ENCODE measurements at places on chromosomes 2 and 18.
A peak's percentile ranks its signal among the peaks of the same experiment; 100 is the strongest.

- no peak for DNase-seq
These were observed 43.9 kb upstream of the PLB1 start for GRCh38 chr2:28451793-28452533.

- no peak for DNase-seq
These were observed 35.5 kb upstream of the GNAL start for GRCh38 chr18:11653521-11653920.

DNA sequence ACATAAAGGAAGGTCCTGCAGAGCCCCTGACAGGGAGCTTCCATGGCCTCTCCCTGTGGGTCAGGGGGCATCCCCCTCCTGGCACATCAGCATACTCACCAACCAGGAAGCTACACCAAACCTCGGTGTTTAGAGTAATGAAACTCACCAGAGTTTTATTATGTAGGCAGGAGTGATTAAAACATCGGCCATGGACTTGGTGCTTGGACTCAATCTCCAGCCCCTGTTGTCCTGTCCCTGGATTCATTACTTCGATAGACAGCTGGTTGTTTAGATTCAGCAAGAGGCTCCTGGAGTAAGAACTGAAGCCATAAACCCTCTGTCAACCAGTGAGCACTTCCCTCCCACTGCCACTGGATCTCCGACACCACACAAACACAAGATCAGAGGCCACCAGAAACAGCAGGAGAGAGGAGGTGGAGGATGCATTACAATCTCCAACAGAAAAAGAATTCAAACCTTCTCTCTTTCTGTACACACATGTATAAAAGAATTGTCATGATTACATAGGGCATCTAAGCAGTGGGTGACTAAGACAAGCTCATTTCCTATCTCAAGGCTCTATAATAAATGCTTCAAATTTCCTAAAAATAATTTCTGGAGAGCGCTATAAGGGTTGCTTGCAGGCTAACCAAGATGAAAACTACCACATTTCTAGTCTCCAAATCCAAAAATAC is 27.2 kb downstream of the TBC1D8 start:
- no peak for DNase-seq

DNA sequence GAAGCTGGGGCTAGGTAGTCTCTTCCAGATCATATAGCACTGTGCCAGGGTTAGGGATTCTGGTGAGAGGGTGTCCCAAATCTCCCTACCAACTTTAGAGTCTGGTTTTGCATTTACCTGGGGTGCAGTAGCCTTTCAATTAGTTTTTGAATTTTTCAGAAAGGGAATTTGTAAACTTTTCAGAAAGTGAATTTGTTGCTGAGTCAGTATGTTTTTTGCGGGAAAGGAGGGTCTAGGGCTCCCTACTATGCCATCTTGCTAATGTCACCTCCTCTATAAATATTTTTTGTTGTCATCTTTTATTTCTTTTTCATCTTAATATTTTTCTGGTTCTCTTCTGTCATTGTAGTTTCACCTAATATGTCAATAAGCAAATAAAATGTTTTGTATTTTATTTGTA is 95.8 kb upstream of the FAM98A start:
- DNase-seq: no peak

GRCh38 chr2:27914041-27914804 is 23.7 kb downstream of the BABAM2 start:
- DNase-seq: no peak

GRCh38 chr2:199659207-199659606 is 191.8 kb downstream of the FTCDNL1 start:
- DNase-seq: no peak

DNA sequence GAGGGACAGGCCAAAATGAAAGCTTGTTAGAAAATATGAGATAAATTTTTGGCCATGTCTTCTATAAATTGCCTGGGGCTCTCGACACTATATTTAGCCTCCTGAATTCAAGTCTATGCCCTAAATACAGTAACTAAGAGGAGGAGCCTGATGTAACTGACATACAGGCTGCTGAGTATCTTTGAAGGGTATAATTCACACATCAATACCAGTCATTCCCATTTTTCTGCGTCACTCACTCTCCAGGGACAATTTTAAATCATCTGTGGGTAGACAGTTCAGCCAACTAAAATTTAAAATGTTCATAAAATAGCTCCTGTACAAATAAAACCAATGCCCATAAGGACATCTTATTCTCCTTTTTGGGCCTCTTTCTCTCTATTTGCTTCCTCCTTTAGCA is 105.9 kb downstream of the AP1S3 start:
- DNase-seq: no peak

GRCh38 chr2:113406114-113406513 is 31.4 kb upstream of the ZNG1B start:
- no peak for DNase-seq

- DNase-seq: no peak
These were observed 1.5 kb downstream of the NFE2L2 start for GRCh38 chr2:177262958-177263450.

GRCh38 chr2:20526160-20526559 is 79.3 kb downstream of the RHOB start:
- DNase-seq: no peak

- DNase-seq: no peak
These were observed 123.8 kb downstream of the HRH4 start for GRCh38 chr18:24584205-24584604.

DNA sequence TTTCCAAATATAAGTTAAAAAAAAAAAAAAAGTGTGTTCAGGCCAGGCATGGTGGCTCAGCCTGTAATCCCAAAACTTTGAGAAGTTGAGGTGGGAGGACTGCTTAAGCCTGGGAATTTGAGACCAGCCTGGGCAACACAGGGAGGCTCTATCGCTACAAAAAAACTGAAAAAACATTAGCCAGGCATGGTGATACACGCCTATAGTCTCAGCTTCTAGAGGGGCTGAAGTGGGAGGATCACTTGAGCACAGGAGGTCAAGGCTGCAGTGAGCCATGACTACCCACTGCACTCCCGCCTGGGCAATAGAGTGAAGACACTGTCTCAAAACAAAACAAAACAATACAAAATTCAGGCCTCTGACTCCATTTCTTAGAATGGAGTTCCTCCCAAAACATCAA is 9.2 kb downstream of the USP37 start:
- DNase-seq: no peak

DNA sequence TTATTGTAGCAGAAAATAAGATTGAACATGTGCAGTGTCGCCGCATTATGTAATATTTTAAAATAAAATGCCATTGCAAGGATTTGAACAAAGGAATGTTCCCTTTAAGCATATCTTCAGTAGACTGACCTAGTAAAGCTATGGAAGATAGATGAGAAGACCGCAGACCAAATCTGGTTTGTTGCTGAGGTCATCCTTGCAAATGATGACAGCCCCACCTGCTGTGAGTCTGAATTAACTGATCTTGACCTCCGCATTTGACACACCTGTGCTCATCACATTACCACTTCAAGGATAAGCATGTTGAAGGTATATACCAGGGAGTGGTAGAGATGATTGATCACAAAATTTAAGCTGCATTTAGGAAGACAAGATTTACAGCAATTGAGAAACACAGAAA is 96.2 kb downstream of the NYAP2 start:
- DNase-seq: no peak

- DNase-seq: no peak
These were observed 69.5 kb downstream of the ANTXR1 start for GRCh38 chr2:69082430-69082997.

DNA sequence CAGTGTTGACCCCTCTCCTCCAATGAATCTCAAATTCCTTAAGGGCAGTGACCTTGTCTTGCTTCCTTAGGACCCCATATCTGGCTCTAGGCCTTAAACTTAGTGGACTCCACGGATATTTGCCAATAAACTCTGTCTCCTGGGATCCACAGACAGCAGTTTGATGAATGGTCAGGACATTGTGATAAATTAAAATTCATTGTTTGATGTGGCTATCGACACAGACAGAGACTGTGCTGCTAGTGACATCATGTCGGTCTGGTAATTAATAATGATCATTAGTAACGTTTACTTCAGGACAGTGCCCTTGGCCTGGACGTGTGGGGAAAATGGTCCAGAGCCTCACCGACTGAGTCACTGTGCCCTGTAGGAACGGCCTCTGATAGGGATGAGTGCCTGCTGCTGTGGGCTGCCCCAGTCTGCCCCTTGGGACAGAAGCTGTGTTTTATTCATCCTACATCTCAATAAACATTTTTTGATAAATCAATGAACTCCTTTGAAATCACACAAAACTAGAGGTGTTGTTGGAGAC is 5.2 kb upstream of the SLC35F6 start:
- DNase-seq: no peak

DNA sequence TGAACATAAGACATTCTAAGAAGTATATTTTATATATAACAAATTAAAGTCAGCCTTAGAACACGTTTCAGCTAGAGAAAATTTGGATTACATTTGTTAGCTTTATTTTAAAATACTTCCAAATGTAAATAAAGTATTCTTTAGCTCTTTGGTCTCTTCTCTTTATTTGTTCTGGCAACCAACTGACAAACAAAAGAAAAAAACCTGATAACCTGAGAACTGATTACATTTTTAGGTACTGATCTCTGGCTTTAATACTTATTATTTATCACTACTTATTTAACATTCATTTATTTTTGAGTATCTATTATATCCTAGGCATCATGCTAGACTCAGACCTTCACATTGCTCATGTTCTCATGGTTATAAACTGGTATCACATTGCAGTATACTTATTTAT is 18.5 kb downstream of the CCDC138 start:
- no peak for DNase-seq

DNA sequence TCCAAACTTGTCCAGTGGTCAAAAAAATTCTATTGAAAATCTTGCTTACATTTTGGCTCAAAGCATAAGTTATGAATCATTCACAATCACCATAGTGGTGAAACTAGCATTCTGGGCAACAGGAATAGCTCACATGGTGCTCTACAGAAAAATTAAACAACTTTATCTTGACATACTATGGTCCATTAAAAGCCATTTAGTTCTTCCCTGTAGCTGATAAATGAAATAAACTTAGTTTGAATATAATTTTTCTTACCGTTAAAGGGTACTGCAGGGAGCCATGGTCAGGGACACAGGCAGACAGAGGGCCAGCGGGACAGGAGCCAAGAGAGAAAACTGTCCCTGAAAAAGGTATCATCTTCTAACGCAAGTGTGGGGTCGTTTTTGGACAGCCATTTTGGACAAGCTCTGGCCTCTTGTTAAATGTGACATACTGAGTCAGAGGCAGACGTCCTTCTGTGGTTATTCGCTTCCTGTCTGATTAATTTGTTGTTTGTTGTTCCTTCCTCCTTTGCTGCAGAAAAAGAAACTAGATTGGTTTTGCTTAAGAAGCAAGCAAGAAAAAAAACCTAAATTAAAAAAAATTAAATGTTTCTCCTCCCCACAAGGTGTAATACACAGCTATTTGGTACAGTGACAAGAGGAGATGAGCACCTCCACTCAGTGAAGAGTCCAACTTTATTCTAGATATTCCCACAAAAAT is at the start of gene WIPF1:
WIPF1 (minus strand) TSS at position 460 of the 703 bp plus-strand sequence. CDS start 12,231 bp downstream, outside the sequence.
- peak; percentile 83 for DNase-seq

DNA sequence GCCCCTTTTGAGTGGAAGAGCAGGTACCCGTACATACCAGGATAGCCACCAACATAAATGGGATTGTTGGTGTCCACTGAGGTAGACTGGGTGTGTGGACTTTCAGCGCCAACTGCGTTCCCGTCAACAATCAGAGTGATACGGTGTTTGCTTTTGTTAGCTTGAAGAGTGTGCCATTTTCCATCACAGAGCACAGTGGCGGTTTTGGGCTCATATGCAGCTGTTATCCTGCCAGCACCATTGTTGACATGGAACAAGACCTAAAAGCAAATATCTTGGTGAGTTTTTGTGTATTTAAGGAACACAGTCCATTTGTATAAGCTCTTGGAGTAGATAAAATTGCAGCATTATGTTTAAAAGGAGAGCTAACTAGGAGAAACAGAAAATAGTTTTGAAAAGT is 174.5 kb downstream of the LAMA1 start:
- no peak for DNase-seq

GRCh38 chr2:78353168-78353567 is 672.3 kb upstream of the REG3G start:
- no peak for DNase-seq

DNA sequence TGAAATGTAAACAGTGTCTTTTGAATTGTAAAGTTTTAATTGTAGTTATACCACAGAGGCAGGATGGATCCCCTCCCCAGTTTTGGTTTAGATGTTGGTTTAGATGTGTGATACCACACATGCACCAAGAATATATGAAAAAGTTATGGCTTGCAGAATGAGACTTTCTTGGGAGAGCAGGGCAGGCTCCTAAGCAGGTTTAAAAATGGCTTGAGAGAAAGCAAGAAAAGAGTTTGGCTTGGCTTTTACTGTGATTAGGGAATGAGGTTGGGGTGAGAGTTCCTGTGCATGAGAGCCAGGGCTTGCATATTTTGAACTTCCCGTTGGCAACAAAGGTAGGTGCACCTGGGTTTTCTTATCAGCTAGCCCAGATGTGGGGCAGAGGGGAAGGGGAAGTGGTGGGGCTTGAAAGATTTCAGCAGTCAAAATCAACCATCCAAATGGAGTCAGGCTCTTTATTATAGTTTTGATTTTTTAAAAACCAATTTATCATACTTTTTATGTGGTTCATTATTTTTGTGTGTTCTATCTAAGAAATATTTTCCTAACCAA is 246.9 kb downstream of the MTX2 start:
- no peak for DNase-seq

DNA sequence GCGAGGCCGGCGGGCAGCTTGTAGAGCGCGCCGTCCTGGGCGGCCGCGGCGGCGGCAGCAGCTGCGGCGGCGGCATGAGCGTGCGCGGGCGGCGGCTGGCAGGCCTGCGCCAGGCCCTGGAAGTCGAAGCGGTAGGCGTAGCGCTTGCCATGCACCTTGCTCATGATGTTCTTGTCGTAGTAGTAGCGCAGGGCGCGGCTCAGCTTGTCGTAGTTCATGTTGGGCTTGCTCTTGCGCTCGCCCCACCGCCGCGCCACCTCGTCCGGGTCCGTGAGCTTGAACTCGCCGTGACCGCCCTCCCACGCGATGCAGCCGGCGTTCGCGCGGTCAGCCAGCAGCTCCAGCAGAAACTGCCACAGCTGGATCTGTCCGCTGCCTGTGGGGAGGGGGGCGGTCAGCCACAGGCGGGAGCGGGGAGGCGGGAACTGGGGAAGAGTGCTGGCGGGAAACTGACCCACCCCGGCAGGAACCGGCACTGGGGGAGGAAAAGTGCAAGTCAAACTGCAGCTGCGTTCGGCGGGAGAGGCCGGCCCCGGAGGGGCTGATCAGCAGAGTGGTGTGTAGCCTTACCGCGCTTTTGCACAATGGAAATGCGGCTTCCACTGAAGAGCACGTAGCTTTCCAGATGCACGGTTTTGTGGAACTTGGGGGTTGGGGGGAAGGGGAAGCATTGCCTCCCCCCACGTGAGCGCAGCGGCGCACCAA is 3.0 kb downstream of the FEV start:
- DNase-seq: peak; percentile 24

DNA sequence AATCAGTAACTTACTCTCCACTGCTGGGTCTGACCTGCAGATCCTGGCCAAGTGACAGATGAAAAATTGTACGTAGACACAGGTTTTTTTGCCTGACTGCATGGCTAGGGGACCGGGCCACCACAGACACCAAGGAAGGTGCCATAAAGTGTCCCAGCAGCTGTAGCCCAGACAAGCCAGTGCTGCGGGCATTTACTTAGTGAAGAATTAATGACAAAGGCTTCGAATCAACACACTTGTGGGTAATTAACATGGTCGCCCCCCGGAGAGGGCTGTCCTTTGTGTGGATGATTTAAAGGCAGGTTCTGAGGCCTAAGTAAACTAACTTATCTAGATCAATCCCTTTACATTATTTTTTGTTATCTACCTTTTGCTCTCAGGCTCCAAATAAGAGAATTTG is 1709.1 kb upstream of the LRRTM1 start:
- no peak for DNase-seq

- no peak for DNase-seq
These were observed 2.6 kb upstream of the PTPN2 start for GRCh38 chr18:12886498-12887126.

- DNase-seq: no peak
These were observed 137.5 kb upstream of the MAP3K20 start for GRCh38 chr2:172937884-172938712.
